ENCODE measurements at places on chromosomes 2 and 18.

DNA sequence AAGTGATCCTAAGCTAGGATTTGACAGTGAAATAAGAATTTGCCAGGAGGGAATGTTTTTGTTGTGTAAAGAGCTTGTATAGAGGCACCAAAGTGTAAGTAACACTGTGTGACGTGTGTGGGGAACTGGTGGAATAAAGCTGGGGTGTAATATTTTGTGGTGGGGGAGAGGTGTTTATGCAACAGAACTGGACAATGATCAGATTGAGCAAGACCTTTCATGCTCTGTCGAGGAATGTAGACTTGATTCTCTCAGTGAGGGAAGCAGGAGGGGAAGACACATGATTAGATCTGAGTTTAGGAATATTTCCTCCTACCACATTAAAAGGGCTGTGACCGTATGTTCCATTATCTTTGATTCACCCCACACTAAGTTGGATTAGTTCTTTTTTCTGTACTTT is 43.6 kb downstream of the EFEMP1 start:
- no peak for DNase-seq

- DNase-seq, result no peak
Observed at GRCh38 chr18:55448420-55448819, 139.6 kb downstream of the TCF4 start.

- no peak for DNase-seq
Observed at GRCh38 chr18:77069931-77070330, 62.7 kb downstream of the MBP start.

DNA sequence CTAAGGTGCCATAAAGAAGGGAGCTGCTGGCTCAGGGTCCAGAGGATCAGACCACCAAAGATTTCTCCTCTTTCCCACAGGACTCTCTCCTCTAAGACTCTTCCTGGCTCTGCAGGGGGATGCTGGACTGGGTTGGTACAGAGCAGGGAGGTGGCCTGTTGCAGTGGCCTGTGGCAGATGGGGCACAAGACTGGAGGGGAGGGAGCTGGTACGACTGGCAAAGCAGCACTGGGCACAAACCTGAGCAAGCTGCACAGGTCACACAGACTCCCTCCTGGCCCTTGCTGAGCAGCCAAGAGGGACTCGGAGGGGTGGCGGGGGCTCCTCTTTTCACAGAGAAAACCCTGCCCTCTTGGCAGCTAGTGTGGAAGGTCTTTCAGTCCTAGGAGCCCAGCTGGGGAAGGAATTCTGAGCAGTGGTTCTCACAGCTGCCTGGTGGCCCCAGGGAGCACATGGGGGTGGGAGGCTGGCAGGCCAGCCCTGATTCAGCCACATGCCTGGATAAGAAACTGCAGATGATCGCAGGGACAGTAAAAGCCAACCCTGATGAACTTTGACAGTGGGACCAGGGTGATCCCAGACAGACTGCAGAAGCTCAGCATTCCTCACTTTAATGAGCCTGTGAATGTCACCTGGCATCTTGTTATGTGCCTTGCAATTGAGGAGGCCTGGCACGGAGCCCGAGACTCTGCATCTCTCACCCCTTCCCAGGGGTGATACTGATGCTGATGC is 32.5 kb upstream of the ACAA2 start:
- no peak for DNase-seq

- no peak for DNase-seq
Observed at GRCh38 chr2:128341621-128342020, 23.0 kb upstream of the HS6ST1 start.

DNA sequence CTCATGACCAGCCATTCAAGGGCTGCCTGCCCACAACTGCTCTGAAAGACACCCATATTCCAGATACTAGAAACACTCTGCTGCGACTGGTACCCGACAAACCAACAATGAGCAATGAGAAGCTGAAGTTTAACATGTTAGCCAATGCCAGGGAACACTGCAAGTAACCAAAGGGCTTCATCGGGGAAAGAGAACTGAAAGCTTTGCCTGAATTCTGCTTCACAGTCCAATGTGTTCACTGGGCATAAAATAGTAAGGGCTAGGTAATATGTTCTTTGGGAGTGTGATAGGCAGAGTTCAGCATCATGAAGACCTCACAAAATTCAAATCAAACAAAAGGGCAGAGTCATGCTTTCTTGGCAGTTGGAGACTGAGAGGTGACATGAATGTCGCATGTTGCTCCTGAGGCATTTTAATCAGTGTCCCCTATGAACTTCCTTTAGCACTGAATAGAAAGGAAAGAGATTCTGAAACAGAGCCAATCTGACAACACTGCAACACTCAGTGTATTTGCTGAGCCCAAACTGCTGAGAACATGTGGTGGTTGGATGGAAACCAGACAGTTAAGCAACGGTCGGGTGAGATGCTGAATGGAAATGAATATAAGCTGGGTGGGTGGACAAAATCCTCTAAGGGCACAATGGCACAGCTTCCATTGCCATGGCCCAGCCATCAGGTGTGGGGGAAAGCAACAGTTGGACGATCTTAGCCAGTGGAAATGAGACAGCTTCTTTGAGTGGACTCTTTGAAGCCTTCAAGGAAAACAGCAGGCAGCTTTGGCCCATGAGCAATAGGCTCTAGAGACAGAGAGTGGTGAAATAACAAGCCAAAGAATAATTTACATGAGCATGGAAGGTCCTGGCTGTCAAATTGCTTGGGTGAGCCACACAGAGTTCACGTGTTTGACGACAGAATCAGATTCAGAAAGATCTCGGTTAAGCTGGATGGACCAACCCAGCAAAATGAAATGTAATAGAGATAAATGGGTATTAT is 277.5 kb downstream of the AFF3 start:
- peak; percentile 44 for DNase-seq

GRCh38 chr2:172774302-172774701 is 38.7 kb downstream of the RAPGEF4 start:
- no peak for DNase-seq

- no peak for DNase-seq
Observed at GRCh38 chr2:175431101-175431946, 249.8 kb upstream of the ATP5MC3 start.

DNA sequence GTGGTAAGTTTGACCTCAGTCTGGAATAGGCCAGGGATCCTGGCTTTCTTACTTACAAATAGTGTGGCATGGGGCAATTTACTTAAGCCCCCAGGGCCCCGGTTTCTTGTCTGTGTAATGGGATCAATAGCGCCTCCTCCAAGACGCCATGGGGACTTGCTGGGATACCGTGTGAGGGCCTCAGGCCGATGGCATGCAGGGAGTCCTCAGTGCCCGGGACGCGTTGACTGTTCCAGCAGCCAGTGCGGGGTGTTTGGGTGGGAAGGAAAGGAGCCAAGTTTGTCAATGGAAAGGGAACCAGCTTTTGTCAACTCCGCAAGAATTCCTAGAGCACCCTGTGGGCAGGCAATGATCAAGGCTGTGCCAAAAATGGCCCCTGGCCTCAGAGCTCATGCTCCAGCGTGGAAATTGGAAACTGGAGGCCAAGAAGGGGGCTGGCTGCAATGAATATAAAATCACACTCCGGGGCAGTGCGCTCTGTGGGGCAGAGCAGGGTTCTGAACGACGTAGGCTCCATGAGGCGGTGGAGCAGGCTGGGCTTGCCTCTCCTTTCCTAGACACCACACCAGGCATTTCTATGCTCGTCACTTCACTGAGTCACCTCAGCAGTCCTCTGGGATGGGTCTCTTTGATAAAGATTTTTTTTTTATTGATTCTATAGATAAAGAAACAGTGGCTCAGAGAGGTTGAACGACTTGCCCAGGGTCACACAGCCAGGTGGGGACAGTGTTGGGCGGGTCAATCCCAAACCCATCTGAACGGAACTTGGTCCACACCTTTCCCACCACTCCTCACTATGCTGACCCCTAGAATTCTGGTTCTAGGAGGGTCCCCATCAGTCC is 56.7 kb upstream of the ASAP2 start:
- DNase-seq, result no peak

DNA sequence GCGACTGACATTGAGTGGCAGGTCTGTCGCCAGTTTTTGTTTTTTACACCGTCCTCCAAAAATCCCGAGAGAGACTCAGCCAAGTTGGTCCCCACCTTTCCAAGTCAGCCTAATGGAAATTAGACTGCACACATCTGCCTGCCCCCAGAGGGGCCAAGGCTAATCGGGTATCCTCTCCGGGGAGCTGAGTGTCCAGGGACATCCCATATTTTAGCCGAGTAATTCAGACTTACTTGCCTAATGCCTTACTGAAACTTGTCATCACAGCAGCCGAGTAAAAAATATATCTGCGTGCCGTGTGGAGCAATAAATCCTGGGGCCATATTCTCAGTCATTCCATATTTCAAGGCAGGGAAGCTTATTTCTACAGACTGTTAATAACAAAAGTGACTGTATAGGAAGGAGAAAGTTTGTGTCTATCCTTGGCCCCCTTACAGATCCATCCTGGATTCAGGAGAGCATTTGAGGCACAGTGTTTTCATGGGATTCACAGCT is 38.9 kb upstream of the NRP2 start:
- DNase-seq, result no peak

DNA sequence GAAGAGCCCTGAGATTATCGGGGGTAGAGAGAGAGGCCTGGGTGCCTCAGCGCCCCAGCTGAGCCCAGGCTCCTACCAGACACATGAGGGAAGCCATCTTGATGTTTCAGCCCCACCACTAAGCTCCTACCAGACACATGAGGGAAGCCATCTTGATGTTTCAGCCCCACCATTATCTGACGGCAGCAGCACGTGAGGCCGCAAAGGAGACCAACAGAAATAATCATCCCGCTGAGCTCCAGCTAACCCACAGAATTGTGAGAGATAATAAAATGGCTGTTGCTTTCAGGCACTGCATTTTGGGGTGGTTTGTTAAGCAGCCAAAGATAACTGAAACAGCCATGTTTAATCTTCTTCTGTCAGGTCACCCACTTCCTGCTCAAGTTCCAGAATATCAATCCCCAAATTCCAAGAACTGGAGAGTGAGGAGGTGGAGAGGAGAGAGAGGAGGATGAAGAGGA is 29.3 kb upstream of the SOS1 start:
- no peak for DNase-seq

DNA sequence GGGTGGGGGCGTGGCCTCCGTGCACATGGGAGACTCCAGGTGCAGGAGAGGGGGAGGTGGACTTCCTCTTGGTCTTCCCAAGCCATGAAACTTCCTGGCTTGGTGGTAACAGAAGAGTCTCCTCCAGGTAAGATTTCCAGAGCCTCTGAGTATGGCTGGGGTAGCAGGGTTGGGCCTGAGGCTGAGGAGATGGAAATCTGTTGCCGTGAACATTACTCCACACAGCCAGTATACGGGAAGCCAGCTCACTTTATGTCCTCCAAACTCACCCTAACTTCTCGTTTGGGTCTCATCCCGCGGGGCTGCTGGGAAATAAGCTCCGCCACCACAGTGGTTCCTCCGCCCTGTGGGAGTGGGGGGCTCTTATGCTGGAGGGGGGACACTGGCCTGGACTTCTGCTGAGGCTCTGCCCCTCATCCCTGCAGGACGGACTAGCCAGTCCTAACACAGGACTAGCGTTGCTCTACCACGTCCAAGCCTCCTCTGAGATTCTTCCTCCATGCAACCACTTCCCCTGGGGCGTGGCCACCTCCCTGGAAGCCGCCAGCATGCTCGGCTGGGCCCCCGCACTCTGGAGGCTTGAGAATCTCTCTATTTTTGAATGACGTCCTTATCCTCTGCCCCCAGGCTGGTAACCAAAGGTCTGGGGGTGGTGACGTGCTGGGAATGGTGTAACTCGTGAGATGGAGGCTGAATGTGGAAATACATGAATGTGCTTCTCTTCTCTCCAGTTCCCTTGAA is 777 bp upstream of the RAB17 start:
- DNase-seq, result no peak
